ENCODE measurements at places on chromosomes 5 and 9.
A peak's percentile ranks its signal among the peaks of the same experiment; 100 is the strongest.

DNA sequence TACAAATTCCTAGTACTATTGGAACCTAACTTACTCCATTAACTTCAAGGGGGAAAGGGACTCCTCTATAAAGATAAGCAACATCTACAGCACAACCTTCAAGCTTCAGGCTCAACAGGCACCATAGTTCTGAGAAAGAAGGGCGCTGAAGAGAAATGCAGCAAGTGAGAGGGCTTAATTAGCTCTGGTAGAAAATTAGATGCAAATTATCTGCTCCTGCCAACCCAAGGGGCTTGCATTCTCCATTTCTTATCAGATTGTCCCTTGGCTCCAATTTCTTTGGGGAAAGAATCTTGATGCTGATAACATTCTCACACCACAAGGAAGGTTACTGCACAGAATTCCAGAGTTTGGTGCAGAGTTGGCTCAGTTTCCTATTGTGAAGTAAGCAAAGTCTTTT, 214.6 kb downstream of the GABRG2 start:
- no peak for DNase-seq

GRCh38 chr5:176538230-176538988, 1.2 kb upstream of the RNF44 start:
- no peak for DNase-seq

DNA sequence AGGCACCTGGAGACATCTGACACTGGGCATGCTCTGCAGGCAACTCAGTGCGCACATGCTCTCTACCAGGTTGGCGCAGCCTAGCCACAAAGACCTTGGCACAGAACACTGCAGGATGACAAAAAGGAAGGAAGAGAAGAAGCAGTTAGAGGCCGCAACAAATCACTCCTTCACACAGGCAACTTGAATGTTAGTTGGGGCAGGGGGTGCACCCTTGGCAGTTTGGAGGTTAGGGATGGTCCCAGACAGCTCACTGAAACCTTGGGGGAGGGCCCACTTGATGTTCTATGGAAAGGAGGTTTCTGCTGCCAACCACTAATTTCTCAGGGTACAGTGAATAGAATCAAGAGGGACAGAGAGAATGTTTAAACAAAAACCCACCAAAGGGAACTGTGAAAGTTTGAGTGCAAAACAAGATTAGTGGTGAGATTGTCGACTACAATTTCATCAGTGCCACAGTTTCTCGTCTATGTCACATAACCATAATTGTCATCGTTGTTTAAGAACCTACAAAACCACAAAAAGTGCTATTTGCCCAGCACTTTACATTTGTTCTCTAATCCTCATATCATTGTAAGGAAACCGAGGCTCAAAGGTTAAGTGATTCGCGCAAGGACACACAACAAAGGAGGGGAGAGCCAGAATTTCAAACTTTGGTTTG, 48.7 kb downstream of the FBXW11 start:
- peak; percentile 17 for DNase-seq

DNA sequence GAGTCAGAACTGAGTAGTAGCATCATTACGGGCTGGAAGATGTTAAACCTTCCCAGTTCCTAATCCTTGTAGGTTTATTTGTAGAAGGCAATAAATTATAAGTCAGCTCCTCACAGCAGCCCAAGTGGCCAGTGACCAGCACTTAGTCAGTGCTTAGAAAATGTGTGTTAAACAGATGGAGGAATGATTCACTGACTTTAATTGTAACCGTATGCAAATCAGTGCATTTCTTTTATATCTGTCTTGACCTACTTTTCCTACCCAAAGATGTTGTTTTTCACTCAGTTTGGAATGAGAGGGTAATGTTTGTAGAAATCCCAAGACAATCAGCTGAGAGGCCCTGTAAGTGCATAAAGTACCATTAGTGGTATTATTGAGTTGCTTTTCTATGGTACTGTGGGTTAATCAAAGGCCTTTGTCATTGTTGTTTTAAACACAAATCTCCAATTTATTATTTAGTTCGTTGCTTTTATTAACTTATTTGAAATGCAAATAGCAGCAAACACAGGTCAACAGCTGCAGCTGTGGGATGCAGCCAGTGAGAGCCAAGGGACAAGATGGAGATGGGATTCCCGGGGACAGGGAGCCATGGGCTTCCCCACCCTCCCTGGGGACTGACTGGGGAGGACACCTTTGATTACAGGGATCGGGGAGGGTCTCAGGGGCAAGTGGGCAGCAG, 49.8 kb downstream of the MAP1B start:
- DNase-seq: no peak

GRCh38 chr5:90553711-90554110, 4.9 kb upstream of the ADGRV1 start:
- DNase-seq: no peak

DNA sequence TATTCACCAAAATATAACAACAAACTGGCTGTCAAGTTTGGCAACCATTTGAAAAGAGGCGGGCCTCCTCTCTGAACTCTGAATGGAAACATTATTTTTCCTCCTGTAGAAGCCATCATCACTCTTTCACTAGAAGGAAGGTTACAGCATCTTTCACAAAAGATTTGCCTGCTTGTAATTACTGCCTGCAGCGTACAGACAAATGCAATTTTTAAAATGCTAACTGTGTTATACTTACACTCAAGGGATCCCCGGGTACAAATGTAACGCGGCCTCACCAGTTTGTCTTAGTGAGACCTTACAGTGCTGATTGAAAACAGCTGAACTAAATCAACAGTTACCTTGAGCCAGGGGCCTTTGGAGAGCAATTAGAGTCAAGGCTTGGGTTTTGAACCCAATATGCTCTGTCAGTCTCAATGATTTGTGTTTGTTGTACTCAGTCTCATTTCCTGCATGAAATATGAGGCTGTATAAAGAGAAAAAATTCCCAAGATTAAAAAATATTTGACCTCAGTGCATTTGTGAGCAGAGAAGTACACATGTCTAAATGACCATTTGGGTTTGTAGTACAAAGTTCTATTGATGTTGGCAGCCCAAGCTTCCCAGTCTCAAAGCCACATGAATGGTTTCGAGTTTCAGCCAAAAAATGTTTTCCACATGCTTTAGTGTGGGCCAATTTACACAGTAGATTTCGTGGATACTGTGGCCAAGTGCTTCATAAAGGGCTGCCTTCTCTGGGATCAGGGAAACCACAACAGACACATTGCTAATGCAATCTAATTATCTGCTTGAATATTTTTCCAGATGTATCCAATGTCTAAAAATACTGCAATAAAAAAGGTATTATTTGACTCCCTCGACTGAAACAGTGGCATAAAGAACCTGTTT, 500.0 kb downstream of the SPATA31D1 start:
- DNase-seq: no peak

DNA sequence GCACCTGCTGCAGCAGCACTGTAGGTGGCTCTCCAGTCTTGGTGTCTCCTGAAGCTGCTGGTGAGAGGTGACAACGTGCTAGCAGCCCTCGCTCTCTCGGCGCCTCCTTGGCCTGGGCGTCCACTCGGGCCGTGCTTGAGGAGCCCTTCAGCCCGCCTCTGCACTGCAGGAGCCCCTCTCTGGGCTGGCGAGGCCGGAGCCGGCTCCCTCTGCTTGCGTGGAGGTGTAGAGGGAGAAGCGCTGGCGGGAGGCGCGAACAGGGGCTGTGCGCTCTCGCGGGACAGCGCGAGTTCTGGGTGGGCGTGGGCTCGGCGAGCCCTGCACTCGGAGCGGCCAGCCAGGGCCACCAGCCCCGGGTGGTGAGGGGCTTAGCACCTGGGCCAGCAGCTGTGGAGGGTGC, 62.2 kb upstream of the CNOT6 start:
- no peak for DNase-seq

GRCh38 chr5:109998726-109999125, 309.0 kb downstream of the MAN2A1 start:
- no peak for DNase-seq

DNA sequence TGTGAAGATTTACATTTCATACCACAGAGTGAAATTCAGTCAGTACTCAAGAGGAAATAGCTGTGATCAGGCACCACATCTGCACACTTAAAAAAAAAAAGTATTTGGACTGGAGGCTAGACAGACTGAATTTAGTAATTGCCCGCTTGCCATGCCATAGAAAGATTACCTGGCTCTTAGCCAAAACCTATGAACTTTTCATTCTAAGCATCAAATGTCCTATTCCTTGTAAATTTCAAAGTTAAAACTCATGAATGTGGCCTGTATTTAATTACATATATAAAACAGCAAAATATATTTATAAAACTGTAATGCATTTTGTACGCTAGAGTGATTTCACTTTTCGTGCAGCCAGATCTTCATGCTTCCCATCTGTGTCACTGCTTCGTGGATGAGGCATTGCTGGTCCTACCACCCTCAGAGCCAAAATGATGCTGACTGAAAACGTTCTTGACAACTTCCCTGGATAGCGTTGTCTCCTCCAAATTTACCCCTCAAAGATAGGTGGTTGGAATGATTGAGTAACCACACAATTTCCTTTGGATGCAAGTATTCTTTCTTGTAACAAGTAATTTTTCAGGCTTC, 447.9 kb upstream of the SGCD start:
- DNase-seq: no peak

Measured in stimulated activated CD4-positive, alpha-beta T cell treated with anti-CD3 and anti-CD28 coated beads, Interleukin-1b, Interleukin-23, amount 100 ng/mL, for 24 hours (primary cell).